T-helper 17 cell (primary cell): ENCODE measurements at places on chromosomes 11 and 22. TPM values are rescaled to one million over a fixed set of nuclear protein-coding genes. Genes with fewer than 3 reads are reported as not detected.
A peak's percentile ranks its signal among the peaks of the same experiment; 100 is the strongest.

GRCh38 chr11:110465231-110465630 lies 35.5 kb downstream of the FDX1 start:
- DNase-seq: no peak

- peak; percentile 78 for DNase-seq
Measured at GRCh38 chr22:42661985-42662831, 13.0 kb upstream of the CYB5R3 start.

DNA sequence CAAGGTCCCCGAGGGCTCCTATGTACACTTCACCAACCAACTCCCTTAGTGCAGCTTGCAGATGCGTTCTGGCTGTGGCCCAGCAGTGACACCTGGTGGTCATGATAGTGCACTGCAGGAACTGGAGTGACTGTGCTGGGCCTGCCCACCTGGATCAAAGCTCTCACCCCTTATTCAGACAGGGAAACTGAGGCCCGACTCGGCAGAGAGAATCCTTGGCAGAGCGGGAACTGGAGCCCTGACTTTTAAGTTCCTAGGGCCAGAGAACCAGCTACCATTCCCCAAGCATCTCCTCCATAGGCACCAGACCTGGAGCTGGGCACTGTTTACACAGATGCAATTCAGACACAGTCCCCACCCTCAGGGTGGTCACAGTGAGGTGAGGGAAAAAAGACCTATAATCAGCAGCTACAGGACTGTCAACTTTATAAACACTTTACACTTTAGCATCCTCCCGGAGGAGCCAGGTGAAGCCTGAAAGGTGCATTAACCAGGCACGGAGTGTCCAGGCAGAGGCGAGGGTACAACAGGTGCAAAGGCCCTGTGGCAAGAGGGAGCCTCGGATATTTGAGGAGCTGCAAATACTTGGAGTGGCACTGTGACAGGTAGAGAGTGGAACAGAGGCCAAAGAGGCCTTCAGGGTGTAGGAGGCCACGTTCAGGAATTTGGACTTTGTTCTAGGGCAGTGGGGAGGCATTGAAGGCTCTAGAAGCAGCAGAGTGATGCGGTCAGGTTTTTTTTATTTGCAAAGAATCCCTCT lies 22.0 kb downstream of the RHBDD3 start:
- DNase-seq: peak; percentile 45

GRCh38 chr22:23044570-23044969 lies 25.7 kb upstream of the GNAZ start:
- DNase-seq: no peak

The B4GALNT4 gene
- 6.0 TPM for total RNA-seq

The DUSP8 gene
- 79.5 TPM for total RNA-seq

The SAA2 gene
- total RNA-seq: not detected
